A549 (cell line): ENCODE measurements at places on chromosomes 16 and 17.

GRCh38 chr16:83268169-83268568 is 539.6 kb upstream of the HSBP1 start:
- no peak for DNase-seq

DNA sequence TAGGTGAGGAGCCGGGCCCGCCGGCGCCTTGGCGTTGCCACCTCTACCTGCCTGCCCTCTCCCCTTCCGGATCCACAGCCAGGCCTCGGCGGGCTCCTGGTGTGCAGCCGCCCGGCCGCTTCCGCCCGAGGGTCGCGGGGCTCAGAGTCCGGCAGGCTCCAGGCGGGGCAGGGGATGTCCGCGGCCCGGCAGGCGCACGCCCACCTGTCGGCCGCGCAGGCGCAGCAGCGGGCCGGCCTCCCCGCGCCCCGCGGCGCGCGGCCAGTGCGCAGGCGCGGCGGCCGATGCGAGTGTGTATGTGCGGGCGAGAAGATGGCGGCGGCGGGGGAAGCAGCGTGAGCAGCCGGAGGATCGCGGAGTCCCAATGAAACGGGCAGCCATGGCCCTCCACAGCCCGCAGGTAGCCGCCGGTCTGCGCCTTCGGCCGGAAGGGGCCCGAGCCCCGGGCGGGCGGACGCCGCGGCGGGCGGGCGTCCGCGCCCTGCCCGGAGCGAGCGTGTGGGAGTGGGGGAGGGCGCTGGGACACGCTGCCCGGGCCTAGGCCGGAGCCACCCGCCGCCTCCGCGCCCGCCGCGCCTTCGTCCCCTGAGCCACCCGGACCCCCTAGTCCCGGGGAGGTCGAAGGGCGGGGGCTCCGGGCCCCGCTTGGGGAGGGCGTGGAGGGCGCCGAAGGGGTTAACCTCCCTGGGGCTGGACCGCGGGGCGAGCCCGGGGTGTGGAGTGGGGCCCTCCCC is at the start of gene USP10:
TSS of gene USP10 (plus strand) at position 289 of the 734 bp plus-strand sequence. CDS start at position 380, 91 bp downstream.
- peak; percentile 81 for DNase-seq

DNA sequence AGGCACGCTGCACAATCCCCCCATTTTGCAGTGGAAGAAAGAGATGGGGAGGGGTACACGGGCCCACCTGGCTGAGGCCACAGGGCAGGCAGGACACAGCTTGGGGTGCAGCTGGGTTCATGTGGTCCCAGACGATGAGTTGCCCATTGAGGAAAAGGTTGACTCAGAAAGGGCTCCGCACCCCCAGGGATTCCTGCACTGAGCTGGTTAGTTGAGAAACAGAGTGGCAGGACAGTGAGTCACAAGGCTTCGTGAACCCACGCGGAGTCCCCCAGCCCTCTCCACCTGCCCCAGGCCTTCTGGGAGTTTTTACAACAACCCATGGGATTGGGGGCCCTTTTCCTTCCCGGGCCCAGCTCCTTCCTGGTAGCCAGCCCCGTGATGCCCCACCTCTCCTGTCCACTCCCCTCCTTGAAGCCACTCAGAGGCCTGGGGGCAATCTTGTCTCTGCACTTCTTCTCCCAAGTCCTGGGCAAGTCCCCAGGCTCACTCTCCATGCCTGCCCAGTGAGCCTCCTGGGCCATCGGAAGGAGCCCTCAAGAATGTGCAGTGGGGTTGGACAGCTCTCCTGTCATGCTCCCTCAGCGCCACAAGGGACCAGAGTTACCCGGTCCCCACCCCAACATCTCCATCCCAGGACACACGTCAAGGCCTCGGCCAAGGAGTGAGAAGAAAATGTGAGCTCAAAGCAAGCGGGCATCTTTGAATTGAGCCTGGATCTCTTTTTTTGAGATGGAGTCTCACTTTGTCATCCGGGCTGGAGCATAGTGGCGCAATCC is 251.2 kb downstream of the PARN start:
- peak; percentile 38 for DNase-seq

GRCh38 chr16:70576431-70577255 is 53.0 kb downstream of the SF3B3 start:
- peak; percentile 33 for DNase-seq

DNA sequence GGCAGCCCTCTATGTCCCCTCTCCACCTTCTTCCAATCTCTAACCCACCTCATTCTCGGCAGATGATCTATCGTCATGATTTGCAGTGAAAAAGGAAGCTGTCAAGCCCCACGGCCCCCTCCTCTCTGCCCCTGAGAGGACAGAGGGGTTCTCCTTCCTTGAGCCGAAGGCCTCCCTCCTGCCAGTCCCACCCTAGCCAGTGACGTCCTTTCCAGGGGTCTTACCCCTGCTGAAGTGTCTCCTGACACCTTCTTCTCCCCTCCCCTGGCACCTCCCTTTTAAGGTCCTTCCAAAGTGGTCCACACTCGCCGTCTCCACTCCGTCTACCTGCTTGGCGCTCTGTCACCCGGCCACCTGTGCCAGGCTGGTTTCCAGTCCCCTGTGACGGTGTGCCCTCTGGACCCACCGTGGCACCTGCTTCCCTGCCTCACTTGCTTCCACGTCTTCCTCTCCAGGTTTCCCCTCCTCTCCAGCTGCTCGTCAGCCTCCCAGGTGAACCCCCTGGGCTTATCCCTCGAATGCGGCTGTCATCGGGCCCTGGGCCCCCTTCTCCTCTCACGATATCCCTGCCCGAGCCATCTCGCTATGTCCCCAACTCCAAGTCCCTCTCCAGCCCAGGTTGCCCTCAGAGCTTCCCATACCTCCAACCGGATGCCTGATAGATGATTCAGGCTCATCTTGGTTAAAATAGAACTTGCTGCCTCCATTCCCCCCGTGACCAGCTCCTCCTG is 5.7 kb downstream of the CCDC102A start:
- no peak for DNase-seq

DNA sequence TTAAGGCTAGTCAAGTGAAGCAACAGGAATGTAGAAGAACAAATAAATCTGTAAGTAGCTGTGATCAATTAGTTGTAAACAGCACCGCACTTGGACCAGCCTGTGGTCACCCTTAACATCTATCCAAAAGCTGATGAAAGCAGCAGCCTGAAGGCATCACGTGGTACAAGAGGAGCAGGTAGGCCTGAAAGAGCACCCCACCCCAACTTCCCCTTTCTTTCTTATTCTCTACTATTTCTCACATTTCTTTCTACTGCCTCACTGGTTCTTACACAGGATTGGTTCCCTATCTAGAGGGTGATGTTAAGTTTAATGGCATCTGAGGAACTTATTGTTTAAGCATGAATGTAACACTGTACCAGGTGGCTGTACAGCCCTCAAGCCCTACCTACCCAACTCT is 42.6 kb upstream of the CLEC18B start:
- no peak for DNase-seq

DNA sequence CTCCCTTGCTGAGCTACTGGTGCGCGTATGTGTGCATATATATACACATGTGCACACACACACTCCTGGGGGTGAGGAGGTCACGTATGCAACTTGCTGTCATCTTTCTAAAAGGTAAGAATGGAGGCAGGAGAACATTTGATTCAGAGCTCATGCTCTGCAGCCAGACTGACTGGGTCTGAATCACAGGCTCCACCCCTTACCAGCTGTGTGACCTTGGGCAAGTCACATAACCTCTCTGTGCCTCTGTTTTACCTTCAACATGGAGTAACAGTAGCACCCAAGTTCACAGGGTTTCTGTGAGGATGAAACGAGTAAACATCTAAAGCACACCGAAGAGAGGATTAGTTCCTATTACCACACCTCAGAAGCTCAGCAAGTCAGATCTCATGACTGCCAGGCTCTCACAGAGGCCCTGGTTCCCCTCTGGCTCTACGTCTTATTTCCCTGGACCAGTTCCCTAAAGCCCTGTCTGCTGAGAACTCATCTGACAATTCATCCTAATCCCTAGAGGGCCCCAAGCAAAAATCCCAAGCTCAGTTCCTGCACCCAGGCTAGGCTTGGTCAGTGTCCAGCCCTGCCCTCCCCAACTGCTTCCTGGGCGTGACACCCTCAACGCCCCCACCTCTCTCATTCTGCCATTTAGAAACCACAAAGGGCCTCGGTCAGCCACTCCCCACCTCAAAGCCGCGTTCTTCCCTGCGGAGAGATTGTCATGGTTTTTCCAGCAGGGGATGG is 28.7 kb downstream of the ABR start:
- DNase-seq, result no peak

- no peak for DNase-seq
Observed at GRCh38 chr17:50240851-50241250, 33.4 kb upstream of the TMEM92 start.

DNA sequence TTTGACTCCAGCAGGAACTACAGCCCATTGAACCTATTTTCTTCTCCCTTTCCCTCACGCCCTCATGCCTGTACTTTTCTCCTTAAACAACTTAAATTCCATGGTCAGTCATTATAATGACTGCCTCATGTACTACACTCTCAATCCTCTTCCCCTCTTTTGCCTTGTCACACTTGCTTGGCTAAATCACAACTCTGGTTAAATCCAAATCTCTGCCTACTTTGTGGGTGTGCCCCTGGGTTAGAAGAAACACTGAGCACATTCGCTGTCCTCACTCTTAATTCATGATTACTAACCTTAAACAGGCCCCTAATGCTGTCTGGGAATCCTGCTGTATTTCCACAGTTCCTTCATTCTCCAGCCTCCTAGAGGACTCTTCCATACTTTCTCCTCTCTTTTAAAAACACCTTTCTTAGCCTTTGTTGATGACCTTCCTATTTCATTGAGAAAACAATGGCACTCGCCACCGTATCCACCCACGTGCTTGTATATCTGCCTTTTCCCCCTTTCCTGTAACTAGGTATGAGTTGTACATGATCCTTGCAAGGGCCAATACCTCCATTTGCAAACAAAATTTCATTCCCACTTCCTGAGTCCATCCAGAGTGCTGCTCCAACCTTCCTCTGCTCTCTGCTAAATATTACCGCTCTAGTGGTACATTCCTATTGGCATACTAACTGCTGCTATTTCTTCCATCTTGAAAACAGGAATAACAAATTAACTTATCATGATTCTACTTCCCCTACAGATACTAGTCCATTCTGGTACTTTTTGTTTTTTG is 28.9 kb downstream of the ZNRF1 start:
- DNase-seq, result no peak

GRCh38 chr17:78676412-78677302 is 99.5 kb upstream of the DNAH17 start:
- DNase-seq, result no peak

DNA sequence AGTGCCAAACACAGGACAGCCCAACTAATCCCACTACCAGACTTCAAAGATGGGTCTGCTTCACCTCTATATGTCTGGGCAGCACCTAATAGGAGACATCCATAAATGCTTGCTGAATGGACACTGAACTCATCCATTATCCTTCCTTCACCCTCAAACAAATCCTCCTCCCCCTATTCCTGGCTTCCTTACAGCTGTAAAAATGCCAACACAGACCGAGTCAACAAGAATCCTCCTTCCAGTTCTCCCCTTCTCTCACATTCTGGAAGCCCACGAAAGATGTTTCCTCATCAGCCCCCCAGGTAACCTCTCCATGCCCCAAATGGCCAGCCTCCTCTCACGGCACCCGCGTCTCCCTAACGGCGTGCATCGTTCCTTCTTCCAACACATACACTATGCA is 12.3 kb downstream of the PELP1 start:
- no peak for DNase-seq

- DNase-seq, result no peak
Observed at GRCh38 chr17:75459590-75460267, 3.3 kb downstream of the TMEM94 start.

- no peak for DNase-seq
Observed at GRCh38 chr17:6278376-6278775, 156.5 kb downstream of the AIPL1 start.

DNA sequence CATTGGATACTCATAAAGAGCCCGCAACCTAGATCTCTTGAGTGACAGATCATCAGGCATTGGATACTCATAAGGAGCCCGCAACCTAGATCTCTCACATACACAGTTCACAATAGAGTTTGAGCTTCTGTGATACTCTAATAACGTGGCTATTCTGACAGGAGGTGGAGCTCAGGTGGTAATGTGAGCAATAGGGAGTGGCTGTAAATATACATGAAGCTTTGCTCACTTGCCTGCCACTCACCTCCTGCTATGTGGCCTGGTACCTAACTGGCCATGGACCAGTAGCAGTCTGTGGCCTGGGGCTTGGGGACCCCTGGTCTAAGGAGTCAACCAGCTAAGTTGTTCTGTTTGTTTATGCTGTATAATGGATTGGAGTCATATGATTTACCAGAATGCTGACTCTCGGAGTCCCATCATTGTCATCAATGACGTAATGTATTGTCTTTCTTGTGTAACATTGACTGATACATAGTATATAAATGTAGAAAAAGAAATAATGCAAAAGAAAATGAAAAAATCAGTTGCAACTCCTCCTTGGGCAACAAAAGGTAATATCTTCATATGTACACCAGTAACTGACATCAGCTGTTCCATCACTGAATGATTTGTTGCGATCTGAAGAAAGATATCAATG is 17.5 kb downstream of the ABCA9 start:
- DNase-seq, result no peak

- DNase-seq, result no peak
Observed at GRCh38 chr16:27977966-27978365, 85.5 kb downstream of the GSG1L start.

- DNase-seq, result peak; percentile 73
Observed at GRCh38 chr16:48444574-48444973, 59.4 kb upstream of the SIAH1 start.

GRCh38 chr16:30184891-30185682 is 1.7 kb downstream of the CORO1A start:
- no peak for DNase-seq

GRCh38 chr17:29514792-29515191 is 52.0 kb downstream of the ABHD15 start:
- DNase-seq, result no peak

DNA sequence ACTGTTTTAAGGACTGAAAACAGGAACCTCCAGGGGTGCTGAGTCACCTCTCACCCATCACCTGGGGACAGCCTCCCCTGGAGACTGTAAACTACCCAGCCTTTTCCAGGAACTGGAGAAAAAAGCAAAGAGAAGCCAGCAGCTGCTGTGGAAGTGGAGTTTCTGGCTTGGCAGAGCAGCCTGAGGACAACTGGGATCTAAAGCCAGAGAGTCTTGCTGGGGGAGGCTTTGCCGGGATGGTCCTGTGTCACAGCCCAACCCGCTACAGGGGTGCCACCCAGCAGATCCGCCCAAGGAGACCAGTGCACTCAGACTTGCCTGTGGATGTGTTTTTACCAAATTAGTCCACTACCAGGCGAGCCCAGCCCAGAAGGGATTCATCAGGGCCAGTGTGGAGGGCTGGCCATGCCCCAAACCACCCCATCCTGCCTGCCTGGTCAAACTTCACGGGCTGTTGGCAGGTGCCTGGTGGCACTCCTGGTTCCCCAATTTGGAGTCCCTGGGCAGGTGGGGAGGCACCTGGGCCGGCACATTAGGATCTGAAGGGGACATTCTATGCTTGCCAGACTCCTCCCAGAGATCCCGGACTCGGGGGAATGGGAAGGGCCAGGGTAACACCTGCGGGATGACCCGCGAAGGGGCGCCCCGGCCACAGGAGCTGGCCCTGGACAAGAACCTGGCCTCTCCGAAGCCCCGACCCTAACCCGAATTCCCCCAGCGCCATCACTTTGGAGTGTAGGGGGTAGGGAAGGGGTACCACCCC is 771 bp downstream of the MSRB1 start:
- no peak for DNase-seq

DNA sequence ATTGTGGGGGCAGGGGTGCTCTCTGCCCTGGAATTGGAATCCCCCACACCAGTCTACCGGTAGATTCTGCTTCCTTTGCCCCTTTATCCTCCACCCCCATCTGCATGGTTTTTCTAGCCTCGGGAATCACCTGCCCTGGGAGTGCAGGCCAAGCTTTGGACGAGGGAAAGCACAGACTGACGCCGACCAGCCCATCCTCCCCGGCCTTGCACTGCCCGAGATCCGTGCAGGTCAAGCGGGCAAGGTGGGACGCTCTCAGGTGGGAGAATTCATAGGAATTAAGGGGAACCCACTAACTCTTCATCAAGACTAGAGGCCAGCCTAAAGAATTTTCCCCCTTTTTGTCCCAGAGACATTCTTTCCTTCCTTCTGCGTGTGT is 9.9 kb upstream of the HOXB13 start:
- DNase-seq, result no peak
